ENCODE measurements at places on chromosomes 7 and 10. TPM values are rescaled to one million over a fixed set of nuclear protein-coding genes. Genes with fewer than 3 reads are reported as not detected.

DNA sequence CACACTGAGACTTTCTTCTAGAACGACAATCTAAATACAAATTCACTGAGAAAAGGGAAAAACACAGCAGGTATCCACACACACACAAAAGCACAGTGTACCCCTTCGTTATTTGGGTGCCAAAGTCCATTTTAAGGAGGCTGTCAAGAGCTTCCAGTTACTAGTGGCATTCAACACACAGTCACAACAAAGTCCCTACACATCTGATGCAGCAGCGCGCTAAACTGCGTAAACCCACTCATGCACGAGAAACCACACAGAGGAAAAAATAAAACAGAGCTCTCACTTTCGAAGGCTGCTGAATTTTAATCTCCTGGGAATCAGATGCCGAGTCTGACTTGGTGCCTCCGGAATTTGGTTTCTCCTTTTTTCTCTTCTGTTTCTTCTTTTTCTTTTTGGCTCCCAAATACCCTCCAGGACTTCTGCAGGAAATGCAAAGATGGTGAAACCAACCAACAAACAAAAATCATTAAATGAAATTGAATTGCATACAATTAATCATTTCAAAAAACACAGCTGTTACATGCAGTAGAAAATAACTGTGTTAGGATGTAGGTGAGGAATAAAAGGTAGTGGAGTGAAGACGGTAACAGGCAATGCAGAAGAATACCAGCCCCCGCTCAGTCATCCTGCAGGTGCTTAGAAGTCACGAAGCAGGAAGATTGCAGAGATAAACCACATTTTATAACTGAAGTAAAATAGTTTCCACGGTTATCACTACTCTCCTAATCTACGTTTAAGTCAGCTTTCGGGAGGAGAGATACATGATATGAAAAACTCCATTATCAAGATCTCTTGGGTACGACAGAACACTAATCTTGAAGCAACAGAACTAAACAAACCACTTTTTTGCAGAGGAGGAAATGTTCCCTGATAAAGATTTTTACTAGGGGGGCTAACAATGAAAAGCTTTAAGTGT lies 27.1 kb downstream of the NMT2 start:
- H3K4me3 ChIP-seq, result peak overlapping the region; percentile 90
- peaks cover 3% of the 10 kb centered on the region for H3K36me3 ChIP-seq
- H3K27ac ChIP-seq, result peak overlapping the region; percentile 8
- no peaks in the 10 kb centered on the region for H3K27me3 ChIP-seq

GRCh38 chr7:155506854-155507337 lies 39.5 kb downstream of the CNPY1 start:
- H3K36me3 ChIP-seq, result no peaks in the 10 kb centered on the region
- peaks cover 32% of the 10 kb centered on the region for H3K4me1 ChIP-seq
- peak; percentile 29 for DNase-seq
- H3K27ac ChIP-seq, result peak overlapping the region; percentile 54

DNA sequence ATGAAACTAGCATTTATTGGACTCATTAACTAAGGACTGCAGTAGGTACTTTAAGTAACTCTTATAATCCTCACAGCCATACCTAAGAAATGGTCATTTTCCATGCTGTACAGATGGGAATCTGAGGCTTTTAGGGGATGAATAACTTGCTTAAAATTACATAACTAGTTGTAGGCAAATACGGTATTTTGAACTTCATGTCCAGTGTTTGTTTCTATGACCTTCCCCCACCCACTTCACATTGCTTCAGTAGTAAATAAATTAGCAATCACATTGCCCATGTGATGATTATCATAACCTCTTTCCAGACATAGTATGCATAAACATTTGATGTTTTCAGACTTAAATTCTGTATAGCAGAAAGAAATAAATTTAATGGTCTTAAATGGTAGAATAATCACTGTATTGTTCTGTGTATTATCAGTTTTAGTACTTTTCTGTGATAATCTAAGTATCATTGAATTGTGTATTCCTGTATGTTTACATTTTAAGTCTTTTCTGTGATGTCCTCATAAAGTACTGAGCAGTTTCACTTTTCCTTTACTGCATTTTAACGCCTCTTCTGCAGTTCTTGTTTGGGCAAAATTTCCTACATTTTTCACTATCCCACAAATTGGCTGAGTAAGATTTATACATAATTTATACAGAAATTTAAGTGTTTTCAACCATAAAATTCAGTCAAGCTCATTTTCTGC lies 48.3 kb downstream of the ANKIB1 start:
- peaks cover 3% of the 10 kb centered on the region for H3K36me3 ChIP-seq
- peaks cover 6% of the 10 kb centered on the region for H3K4me1 ChIP-seq
- no peak for DNase-seq
- no peaks in the 10 kb centered on the region for H3K27me3 ChIP-seq
- no peak overlapping the region for H3K4me3 ChIP-seq
- peak overlapping the region; percentile 91 for H3K27ac ChIP-seq

GRCh38 chr7:84142726-84143125 lies 51.9 kb downstream of the SEMA3A start:
- no peak overlapping the region for H3K27ac ChIP-seq
- no peak for DNase-seq
- H3K4me3 ChIP-seq, result no peak overlapping the region
- H3K27me3 ChIP-seq, result no peaks in the 10 kb centered on the region
- H3K4me1 ChIP-seq, result no peaks in the 10 kb centered on the region

- no peaks in the 10 kb centered on the region for H3K27me3 ChIP-seq
- H3K4me1 ChIP-seq, result peaks cover 37% of the 10 kb centered on the region
- H3K36me3 ChIP-seq, result peaks cover 3% of the 10 kb centered on the region
Observed at GRCh38 chr7:37109843-37110242, 338.8 kb downstream of the ELMO1 start.

GRCh38 chr7:38462819-38463218 lies 168.4 kb downstream of the AMPH start:
- no peaks in the 10 kb centered on the region for H3K36me3 ChIP-seq
- no peak for DNase-seq
- H3K27me3 ChIP-seq, result no peaks in the 10 kb centered on the region
- no peak overlapping the region for H3K27ac ChIP-seq
- peak overlapping the region; percentile 55 for H3K4me3 ChIP-seq
- H3K4me1 ChIP-seq, result peaks cover 23% of the 10 kb centered on the region

GRCh38 chr7:18555968-18556367 lies 60.4 kb downstream of the HDAC9 start:
- H3K27me3 ChIP-seq, result no peaks in the 10 kb centered on the region
- no peaks in the 10 kb centered on the region for H3K4me1 ChIP-seq
- no peak overlapping the region for H3K27ac ChIP-seq

- no peak overlapping the region for H3K27ac ChIP-seq
- no peaks in the 10 kb centered on the region for H3K4me1 ChIP-seq
- H3K4me3 ChIP-seq, result no peak overlapping the region
- H3K36me3 ChIP-seq, result peaks cover 2% of the 10 kb centered on the region
Observed at GRCh38 chr10:8712656-8713055, 658.2 kb downstream of the GATA3 start.

AKR1C2 gene
- not detected for total RNA-seq

GRCh38 chr7:4962872-4963775 lies 4.1 kb upstream of the MMD2 start:
- no peak overlapping the region for H3K27ac ChIP-seq
- H3K27me3 ChIP-seq, result peaks cover 12% of the 10 kb centered on the region
- H3K36me3 ChIP-seq, result peaks cover 2% of the 10 kb centered on the region
- no peak overlapping the region for H3K4me3 ChIP-seq

- DNase-seq, result no peak
- H3K36me3 ChIP-seq, result no peaks in the 10 kb centered on the region
- no peaks in the 10 kb centered on the region for H3K27me3 ChIP-seq
- H3K4me1 ChIP-seq, result no peaks in the 10 kb centered on the region
Observed at GRCh38 chr7:140008755-140009610, 53.8 kb downstream of the PARP12 start.

TAS2R4 gene
- total RNA-seq, result 1.4 TPM

DNA sequence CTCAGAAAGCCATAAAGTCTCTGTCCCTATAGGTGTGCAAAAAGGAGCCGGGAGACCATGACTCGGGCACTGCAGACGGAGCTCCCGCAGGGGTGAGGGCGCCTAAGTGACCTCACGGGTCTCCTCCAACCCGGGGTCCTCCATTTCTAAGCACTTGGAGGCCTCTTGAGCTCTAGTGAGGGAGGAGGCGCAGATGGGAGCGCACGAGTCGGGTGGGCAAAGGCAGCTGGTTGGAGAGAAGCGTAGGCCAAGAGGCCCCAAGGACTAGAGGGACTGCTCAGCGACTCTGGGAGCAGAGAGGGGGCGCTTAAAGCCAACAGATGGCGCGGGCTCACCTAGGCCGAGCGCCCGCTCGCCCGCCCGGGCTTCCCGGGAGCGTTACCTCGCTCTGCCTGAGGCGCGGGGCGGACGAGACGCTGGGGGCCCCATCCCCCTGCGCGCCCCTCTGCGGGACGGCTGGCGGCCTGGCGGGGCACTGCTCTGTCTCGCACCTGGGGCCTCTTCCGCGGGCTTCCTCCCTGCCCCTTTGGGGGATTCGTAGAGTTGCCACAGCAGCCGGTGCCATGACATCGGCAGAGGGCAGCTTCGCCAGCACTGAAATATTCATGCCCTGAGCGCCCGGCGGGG lies 523 bp upstream of the CDH23 start:
- peak overlapping the region; percentile 56 for H3K4me3 ChIP-seq
- H3K4me1 ChIP-seq, result no peaks in the 10 kb centered on the region
- H3K27ac ChIP-seq, result no peak overlapping the region
- peaks cover 68% of the 10 kb centered on the region for H3K27me3 ChIP-seq
- H3K36me3 ChIP-seq, result no peaks in the 10 kb centered on the region
- DNase-seq, result peak; percentile 52

- H3K27ac ChIP-seq, result no peak overlapping the region
- H3K36me3 ChIP-seq, result no peaks in the 10 kb centered on the region
- H3K4me1 ChIP-seq, result peaks cover 41% of the 10 kb centered on the region
- no peaks in the 10 kb centered on the region for H3K27me3 ChIP-seq
- no peak for DNase-seq
- H3K4me3 ChIP-seq, result no peak overlapping the region
Observed at GRCh38 chr7:30164567-30164966, 29.8 kb downstream of the MTURN start.

LRRC18 gene
- total RNA-seq, result not detected

GRCh38 chr7:65812281-65812680 lies 60.6 kb upstream of the VKORC1L1 start:
- no peak overlapping the region for H3K4me3 ChIP-seq
- H3K36me3 ChIP-seq, result peaks cover 1% of the 10 kb centered on the region
- peaks cover 12% of the 10 kb centered on the region for H3K4me1 ChIP-seq
- no peak for DNase-seq
- H3K27me3 ChIP-seq, result no peaks in the 10 kb centered on the region

GRCh38 chr10:65581426-65582026 lies 1344.3 kb upstream of the LRRTM3 start:
- H3K4me3 ChIP-seq, result no peak overlapping the region
- peaks cover 1% of the 10 kb centered on the region for H3K36me3 ChIP-seq
- H3K27ac ChIP-seq, result no peak overlapping the region
- no peaks in the 10 kb centered on the region for H3K27me3 ChIP-seq
- H3K4me1 ChIP-seq, result no peaks in the 10 kb centered on the region
- no peak for DNase-seq

CRPPA gene
- 0.86 TPM for total RNA-seq

MMD2 gene
- total RNA-seq, result not detected

VAX1 gene
- total RNA-seq, result not detected

DNA sequence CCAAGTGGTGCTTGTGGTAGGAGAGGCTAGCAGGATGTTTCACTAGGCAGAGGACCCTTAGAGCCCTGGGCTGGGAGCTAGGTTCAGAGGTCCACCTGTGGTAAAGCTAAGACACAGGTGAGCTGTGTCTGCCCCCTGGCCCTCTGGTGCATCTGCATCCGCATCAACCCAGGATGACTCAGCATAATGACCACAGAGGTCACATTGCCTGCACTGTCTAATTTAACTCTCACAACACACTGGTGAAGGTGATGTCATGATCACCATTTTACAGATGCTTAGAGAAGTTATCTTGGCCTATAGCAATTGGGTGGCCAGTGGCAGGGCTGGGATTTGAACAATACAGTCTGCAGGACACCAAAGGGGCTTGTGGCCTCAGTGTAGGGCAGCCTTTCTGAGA lies 33.1 kb downstream of the HABP2 start:
- H3K27me3 ChIP-seq, result peaks cover 27% of the 10 kb centered on the region
- DNase-seq, result no peak
- no peaks in the 10 kb centered on the region for H3K4me1 ChIP-seq
- no peak overlapping the region for H3K4me3 ChIP-seq

DKK1 gene
- not detected for total RNA-seq

RSPH10B gene
- 0.91 TPM for total RNA-seq

PLXNA4 gene
- total RNA-seq, result 0.99 TPM

- H3K27ac ChIP-seq, result no peak overlapping the region
- H3K27me3 ChIP-seq, result no peaks in the 10 kb centered on the region
Observed at GRCh38 chr7:104552102-104552501, 223.7 kb downstream of the LHFPL3 start.

INSYN2A gene
- not detected for total RNA-seq

DNA sequence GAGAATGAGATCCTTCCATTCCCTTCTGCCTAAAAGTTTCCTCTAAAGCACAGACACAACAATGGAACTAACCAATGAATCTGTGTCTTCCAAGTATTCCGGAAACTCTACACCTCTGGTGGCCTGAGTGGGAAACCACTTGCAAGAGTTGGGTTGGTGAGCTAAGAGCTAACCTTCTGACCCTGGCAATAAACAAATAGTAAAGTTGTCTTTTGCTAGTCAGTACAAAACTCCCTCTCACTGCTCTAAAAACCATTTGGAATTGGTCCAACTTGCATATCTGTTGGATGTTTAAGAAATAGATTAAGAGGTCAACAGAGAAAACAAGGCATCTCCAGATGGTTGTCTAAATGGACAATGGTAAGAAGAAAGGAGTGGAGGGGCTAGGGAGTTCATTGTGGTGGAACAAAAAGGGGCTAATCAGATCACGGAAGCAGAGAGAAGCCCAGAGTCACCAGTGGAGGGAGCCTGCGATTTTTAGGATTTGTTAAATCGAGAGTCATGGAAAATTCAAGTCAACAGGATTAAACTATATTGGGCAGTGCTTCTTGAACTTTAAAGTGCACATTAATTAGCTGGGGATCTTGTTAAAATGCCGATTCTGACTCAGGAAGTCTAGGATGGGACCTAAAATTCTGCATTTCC lies 192.3 kb downstream of the EVX1 start:
- no peaks in the 10 kb centered on the region for H3K36me3 ChIP-seq
- no peak overlapping the region for H3K27ac ChIP-seq
- peaks cover 18% of the 10 kb centered on the region for H3K27me3 ChIP-seq
- no peak for DNase-seq
- no peak overlapping the region for H3K4me3 ChIP-seq
